Stimulated activated CD4-positive, alpha-beta T cell treated with anti-CD3 and anti-CD28 coated beads, Interleukin-4, amount 100 ng/mL, for 24 hours (primary cell): ENCODE measurements at places on chromosomes 4 and X.

DNA sequence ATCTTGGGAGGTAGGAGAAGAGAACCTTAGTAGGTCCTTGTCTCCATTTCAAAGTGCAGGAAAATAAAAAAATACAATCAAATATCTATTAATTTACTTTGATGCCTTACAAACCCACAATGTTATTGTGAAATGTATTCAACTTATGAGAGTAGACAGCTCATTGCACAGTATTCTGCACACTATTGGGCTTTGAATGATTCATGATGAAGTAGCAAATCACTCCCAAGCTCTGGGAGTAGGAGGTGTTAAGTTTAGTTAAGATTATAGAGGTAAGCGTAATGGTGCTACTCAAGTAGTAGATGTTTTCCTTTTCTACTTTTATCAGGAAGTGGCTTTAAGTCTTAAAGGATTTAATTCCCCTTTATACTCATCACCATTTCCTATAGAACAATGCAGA, 32.8 kb upstream of the TMPRSS11A start:
- no peak for DNase-seq

DNA sequence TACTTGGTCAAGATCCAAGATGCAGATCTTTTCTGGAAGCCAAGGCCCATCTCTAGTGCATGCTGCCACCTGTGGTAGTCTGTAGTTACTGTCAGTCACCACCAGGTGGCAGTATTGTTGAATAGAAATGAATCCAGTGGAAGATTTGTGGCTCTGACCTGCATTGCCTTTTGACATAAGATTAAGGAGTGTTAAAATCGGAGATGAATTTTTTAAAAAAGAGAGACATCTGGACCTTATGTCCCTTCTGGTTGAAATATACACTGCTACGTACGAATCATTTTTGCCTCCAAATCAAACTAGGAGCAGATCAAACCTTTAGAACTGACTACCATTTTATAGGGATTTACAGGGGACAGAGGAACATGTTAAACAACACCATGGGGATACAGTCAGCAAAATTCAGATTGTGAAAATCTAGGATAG, 46.9 kb upstream of the RHOH start:
- DNase-seq, result peak; percentile 81

- no peak for DNase-seq
Measured at GRCh38 chr4:128384765-128385598, 97.4 kb upstream of the PGRMC2 start.

DNA sequence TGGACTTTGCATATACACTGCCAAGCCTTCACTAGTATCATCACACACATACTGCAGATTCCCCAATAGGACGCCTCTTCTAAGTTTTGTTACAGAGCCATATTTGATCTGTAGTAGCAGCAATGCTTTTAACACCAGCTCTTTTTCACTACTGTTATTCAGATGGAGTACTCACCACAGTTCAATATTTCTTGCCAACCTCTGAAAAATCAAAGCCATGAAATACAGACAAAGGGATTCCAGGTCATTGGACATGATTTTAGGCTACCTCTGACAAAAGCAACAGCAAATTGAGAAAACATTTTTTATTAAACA, 390.7 kb upstream of the ADGRL3 start:
- no peak for DNase-seq

DNA sequence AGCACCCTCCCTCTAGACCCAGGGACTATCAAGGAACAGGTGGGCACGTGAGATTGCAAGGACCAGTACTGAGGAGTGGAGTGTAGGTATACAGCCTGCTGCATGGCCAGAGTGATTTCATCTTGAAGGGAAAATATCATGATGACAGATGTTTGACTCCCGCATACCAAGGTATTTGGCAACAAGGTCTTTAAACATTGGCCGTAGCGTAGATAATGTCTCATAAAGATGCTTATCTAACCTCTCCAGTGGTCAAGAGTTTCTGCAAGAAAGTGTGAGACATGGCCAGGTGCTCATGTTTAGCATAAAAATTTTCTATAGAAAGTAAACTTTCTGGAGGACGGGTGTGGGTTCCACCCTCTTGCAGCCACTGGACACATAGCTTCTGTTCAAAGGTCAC, 18.7 kb upstream of the ZNF630 start:
- DNase-seq, result no peak

GRCh38 chr4:13432453-13432852, 51.7 kb downstream of the RAB28 start:
- no peak for DNase-seq

DNA sequence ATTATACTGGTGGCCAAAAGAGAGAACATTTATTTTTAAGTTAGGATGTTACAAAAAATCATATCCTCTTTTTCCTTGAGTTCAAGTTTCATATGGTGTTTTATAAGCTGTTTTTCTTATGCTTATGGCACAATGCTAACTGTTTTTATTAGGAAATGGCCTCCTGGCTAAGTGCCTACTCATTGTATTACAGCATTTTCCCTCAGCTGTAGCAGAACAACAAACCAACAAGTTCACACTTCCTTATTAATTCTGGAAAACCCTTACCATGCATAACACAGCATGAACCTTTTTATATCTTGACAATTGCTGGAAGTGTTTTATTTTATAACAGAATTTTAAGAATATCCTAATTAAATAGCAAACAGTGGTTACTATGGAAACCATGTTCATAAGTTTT, 165.8 kb downstream of the GASK1B start:
- DNase-seq, result no peak
